ENCODE measurements at places on chromosomes 12 and 14.

- H3K27me3 ChIP-seq: peaks cover 2% of the 10 kb centered on the region
- H3K4me1 ChIP-seq: peaks cover 50% of the 10 kb centered on the region
- no peaks in the 10 kb centered on the region for H3K36me3 ChIP-seq
- H3K4me3 ChIP-seq: peak overlapping the region; percentile 96
- DNase-seq: no peak
These were observed 615 bp upstream of the ASB8 start for GRCh38 chr12:48157889-48158370.

- no peaks in the 10 kb centered on the region for H3K36me3 ChIP-seq
- no peaks in the 10 kb centered on the region for H3K27me3 ChIP-seq
- no peak overlapping the region for H3K27ac ChIP-seq
- peaks cover 3% of the 10 kb centered on the region for H3K4me1 ChIP-seq
- no peak for DNase-seq
These were observed 84.3 kb downstream of the DYRK2 start for GRCh38 chr12:67732857-67733256.

- H3K4me1 ChIP-seq: peaks cover 6% of the 10 kb centered on the region
- peaks cover 16% of the 10 kb centered on the region for H3K36me3 ChIP-seq
- no peak overlapping the region for H3K4me3 ChIP-seq
- no peaks in the 10 kb centered on the region for H3K27me3 ChIP-seq
These were observed 116.7 kb downstream of the BEGAIN start for GRCh38 chr14:100470523-100470897.

DNA sequence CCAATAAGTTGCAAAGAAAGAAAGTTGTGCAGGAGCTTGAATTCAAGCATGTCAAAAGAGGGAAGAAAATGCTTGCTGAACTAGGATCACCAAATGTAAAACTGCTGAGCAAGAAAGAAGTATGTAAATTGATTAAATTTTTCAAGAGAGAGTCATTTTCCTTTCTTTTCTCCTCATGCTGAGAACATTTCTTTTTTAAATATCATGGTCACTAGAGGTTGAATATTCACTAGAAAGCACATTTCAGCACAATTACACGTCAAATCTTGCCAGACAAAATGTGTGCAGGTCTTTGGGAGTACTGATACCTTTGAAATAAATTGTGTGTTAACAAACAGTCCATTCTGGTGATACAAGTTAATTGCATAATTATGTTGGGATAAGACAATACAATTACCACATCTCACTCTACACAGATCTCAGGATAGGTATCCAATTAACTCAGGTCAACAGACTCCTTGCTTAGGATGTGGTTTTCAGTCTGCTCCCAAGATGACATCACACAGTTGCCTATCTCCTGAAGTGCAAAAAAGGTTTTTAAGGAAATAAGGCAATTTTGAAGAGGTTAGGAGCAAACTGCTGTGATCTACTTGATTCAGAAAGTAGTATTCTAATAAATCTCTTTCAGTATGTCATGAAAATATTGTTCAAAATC, 862.2 kb downstream of the RPS29 start:
- no peak overlapping the region for H3K27ac ChIP-seq
- no peaks in the 10 kb centered on the region for H3K4me1 ChIP-seq
- no peak for DNase-seq
- H3K36me3 ChIP-seq: no peaks in the 10 kb centered on the region
- no peak overlapping the region for H3K4me3 ChIP-seq

GRCh38 chr12:103128862-103129501, 171.5 kb downstream of the ASCL1 start:
- H3K27ac ChIP-seq: no peak overlapping the region
- peaks cover 5% of the 10 kb centered on the region for H3K36me3 ChIP-seq
- DNase-seq: no peak
- no peaks in the 10 kb centered on the region for H3K27me3 ChIP-seq
- H3K4me3 ChIP-seq: no peak overlapping the region

DNA sequence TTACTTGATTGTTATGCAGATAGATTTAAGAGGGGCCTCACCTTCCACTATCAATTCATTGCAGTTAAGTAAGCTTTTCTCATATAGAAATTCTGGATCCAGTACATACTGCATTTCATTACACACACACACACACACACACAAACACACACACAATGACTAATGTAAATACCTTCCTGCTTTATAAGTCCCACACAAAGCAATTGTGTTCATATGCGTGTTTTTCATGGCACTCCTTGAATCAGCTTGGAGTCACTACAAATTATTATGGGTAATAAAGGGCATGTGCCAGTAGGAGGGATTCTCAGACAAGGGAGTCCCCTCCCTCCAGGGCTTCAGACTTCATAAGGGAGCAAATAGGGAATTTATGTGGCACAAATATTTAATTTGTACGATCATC, 4.5 kb downstream of the MIPOL1 start:
- no peak overlapping the region for H3K4me3 ChIP-seq
- no peak for DNase-seq
- H3K27ac ChIP-seq: no peak overlapping the region
- H3K36me3 ChIP-seq: peaks cover 2% of the 10 kb centered on the region
- H3K4me1 ChIP-seq: peaks cover 7% of the 10 kb centered on the region

- H3K27ac ChIP-seq: peak overlapping the region; percentile 43
- peaks cover 60% of the 10 kb centered on the region for H3K4me1 ChIP-seq
These were observed 57.0 kb upstream of the FBRSL1 start for GRCh38 chr12:132432721-132433577.

DNA sequence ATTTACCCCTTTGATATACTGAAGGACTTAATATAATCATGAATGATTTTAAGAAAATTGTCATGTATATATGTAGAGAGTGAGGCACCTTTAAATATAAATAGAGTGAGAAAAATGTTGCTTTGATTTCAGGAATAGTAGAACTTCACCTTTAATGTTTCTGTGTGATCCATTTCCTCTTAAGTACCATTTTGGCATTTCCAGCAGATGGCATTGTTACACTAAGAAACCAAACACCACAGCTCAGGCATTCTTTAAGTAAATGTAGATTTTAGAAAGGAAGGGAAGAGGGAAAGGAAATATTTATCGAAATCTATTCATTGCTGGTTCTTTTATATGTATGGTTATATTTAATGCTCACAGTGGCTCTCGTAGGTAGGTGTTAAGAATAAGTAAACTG, 556.7 kb upstream of the FBXO33 start:
- H3K4me3 ChIP-seq: no peak overlapping the region
- H3K27me3 ChIP-seq: no peaks in the 10 kb centered on the region
- H3K27ac ChIP-seq: no peak overlapping the region
- no peaks in the 10 kb centered on the region for H3K4me1 ChIP-seq

- peak overlapping the region; percentile 73 for H3K4me3 ChIP-seq
- H3K4me1 ChIP-seq: peaks cover 48% of the 10 kb centered on the region
- H3K36me3 ChIP-seq: peaks cover 19% of the 10 kb centered on the region
- DNase-seq: no peak
- peaks cover 92% of the 10 kb centered on the region for H3K27me3 ChIP-seq
- H3K27ac ChIP-seq: no peak overlapping the region
These were observed 8.4 kb upstream of the SIX1 start for GRCh38 chr14:60657456-60658210.

GRCh38 chr14:50407111-50407812, 10.6 kb upstream of the CDKL1 start:
- DNase-seq: no peak
- peaks cover 7% of the 10 kb centered on the region for H3K36me3 ChIP-seq
- no peak overlapping the region for H3K27ac ChIP-seq
- no peaks in the 10 kb centered on the region for H3K27me3 ChIP-seq
- H3K4me1 ChIP-seq: peaks cover 12% of the 10 kb centered on the region

DNA sequence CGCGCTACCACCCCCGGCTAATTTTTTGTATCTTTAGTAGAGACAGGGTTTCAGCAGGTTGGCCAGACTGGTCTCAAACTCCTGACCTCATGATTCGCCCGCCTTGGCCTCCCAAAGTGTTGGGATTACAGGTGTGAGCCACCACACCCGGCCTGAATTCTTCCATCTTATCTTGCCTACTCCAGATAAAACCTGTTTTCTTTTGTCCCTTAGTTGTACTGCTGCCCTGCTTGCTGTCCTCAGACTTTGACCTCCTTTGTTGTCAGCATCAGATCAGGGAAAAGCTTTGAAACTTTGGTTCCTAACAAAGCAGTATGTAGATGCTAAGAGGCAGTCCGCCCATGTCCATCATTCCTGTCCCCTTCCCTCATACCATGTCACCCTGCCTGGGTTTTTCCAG, 15.9 kb downstream of the COPZ1 start:
- DNase-seq: no peak
- H3K27me3 ChIP-seq: no peaks in the 10 kb centered on the region
- H3K27ac ChIP-seq: no peak overlapping the region
- H3K36me3 ChIP-seq: peaks cover 6% of the 10 kb centered on the region
- H3K4me3 ChIP-seq: no peak overlapping the region
- peaks cover 9% of the 10 kb centered on the region for H3K4me1 ChIP-seq

DNA sequence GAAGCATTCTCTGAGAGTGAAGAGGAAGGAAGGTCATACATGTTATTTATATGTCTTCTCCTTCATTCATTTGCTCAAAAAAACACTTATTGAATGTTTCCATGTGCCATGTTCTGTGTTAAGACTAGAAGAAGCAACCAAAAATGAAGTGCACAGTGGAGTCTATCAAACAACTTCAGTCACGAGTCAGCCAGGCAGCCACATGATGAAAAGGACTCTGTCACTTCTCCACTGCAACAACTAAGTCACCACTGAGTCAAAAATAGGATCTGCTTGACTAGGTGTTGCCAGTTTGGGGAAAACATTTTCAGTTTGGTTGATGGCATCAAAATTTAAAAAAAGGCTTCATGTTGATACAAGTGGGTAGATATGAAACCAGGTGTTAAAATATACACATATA, 142.5 kb downstream of the PDE3A start:
- DNase-seq: no peak
- no peak overlapping the region for H3K4me3 ChIP-seq
- H3K27me3 ChIP-seq: no peaks in the 10 kb centered on the region
- H3K36me3 ChIP-seq: no peaks in the 10 kb centered on the region

DNA sequence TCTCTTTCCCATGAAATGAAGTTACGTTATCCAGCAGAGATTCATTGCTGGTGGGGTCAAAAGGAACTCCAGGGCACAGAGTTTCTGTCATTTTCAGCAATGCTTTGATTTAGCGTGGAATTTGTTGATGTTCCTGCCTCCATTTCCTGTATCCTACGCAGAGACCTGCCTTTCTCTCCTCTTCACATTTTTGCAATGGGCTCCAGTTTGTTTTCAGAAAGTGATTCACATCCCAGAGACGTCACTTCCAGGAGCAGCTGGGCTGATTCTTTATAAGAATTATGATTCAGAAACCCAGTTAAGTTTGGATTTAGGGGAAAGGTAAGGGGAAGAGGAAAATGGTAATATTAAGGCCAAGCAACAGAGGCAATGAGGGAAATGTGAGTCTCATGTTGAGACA, 11.6 kb downstream of the RNASE10 start:
- H3K4me3 ChIP-seq: no peak overlapping the region
- H3K36me3 ChIP-seq: no peaks in the 10 kb centered on the region
- no peaks in the 10 kb centered on the region for H3K4me1 ChIP-seq
- H3K27ac ChIP-seq: no peak overlapping the region
- DNase-seq: no peak

DNA sequence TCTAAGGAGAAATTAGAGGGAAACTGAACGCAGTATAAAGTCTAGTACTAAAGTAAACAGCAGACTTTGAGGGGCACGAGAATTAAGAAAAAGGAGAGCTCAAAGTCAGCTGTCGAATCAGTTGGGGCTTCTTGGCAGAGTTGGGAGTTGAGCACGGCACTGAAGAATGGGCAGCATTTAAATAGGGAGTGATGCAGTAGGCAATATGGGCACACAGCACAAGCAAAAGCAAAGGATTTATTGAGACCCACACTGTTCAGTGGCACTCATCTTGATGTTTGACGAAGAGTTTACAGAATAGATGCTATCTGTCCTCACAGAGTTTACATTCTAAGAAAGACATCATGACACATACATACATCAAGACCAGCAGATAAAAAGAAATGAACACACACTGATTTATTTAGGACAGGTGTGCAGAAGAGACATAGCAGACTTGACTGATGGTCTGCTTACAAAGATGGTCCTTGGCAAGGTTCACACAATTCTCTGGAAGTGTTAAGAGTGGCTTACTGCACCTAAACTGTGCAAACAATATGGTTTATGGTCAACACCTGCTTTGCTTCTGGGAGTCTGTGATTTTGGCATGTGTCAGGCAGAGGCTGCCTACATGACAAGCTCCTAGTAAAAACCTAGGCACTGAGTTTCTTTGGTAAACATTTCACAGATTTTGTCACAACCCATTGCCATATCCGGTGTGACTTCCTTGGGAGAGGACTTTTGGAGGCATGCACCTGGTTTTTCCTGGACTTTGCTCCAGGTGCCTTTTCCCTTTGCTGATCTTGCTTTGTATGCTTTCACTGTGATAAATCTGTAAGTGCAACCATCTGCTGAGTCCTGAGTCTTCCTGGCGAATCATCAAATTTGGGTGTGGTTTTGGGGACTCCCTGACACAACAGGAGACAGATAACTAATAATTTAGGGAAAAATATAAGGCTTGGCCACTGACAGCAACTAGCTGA, 26.3 kb downstream of the ALKBH1 start:
- no peaks in the 10 kb centered on the region for H3K27me3 ChIP-seq
- peaks cover 66% of the 10 kb centered on the region for H3K36me3 ChIP-seq
- H3K4me1 ChIP-seq: peaks cover 5% of the 10 kb centered on the region
- no peak for DNase-seq
- no peak overlapping the region for H3K27ac ChIP-seq
- no peak overlapping the region for H3K4me3 ChIP-seq

GRCh38 chr12:132604668-132605441, 5.5 kb downstream of the LRCOL1 start:
- H3K36me3 ChIP-seq: no peaks in the 10 kb centered on the region
- DNase-seq: no peak
- H3K4me3 ChIP-seq: no peak overlapping the region
- H3K4me1 ChIP-seq: peaks cover 20% of the 10 kb centered on the region

- H3K4me3 ChIP-seq: no peak overlapping the region
- H3K27me3 ChIP-seq: peaks cover 6% of the 10 kb centered on the region
- H3K27ac ChIP-seq: no peak overlapping the region
- no peak for DNase-seq
- H3K36me3 ChIP-seq: no peaks in the 10 kb centered on the region
- H3K4me1 ChIP-seq: no peaks in the 10 kb centered on the region
These were observed 54.6 kb upstream of the STON2 start for GRCh38 chr14:81454572-81455218.

DNA sequence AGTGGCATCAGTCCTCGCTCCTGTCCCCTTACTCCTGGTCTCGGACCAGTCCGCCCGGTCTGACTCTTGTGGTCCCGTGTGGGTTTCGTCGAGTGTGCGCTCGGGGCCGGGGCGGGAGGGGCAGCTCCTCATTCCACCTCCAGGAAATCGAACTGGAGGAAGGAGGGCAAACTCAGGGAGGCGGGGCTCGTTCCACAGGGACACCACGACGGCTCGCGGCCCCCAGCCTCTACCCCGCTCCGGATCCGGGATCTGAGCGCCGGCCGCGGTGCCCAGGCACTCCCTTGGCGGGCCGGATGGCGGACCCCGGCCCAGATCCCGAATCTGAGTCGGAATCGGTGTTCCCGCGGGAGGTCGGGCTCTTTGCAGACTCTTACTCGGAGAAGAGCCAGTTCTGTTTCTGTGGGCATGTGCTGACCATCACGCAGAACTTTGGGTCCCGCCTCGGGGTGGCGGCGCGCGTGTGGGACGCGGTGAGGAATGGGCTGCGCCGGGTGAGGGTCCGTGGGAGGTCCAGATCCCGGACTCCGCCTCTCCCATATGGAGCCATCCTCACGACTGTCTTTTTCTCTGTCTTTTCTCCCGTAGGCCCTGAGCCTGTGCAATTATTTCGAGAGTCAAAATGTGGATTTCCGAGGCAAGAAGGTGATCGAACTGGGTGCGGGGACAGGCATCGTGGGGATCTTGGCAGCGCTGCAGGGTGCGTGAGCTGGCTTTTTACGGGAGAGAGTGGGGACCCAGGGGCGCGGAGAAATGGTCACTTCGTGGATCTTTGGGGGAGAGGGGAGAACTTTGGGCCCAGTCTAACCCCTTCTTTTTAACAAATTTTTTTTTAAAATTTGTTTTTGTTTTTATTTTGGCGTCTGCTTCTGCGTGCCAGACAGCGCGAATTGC, at the start of gene EEF1AKMT3:
Gene EEF1AKMT3, plus strand, starts transcription at position 186 of the 894 bp plus-strand sequence. Its CDS starts 111 bp downstream, at position 297.
- H3K27ac ChIP-seq: peak within 1 kb of the TSS; percentile 88
- DNase-seq: peak; percentile 32
- H3K36me3 ChIP-seq: peaks cover 3% of the 10 kb centered on the region
